ENCODE measurements at places on chromosomes 12 and 14. TPM values are rescaled to one million over a fixed set of nuclear protein-coding genes. Genes with fewer than 3 reads are reported as not detected.

Gene GYS2
- total RNA-seq: not detected

Gene TAS2R9
- total RNA-seq: not detected

Gene DYNLL1
- total RNA-seq: 585 TPM

Gene PSMD9
- 127 TPM for total RNA-seq

Gene RNF10
- 110 TPM for total RNA-seq

Gene GPRC5D
- not detected for total RNA-seq

Gene NPAS3
- 0.10 TPM for total RNA-seq

Gene TSPAN19
- total RNA-seq: not detected

Gene ISM2
- total RNA-seq: 0.07 TPM

Gene POLE2
- total RNA-seq: 19.9 TPM

Gene JDP2
- 13.5 TPM for total RNA-seq

Gene VWF
- 837 TPM for total RNA-seq

Gene BCL11B
- total RNA-seq: not detected

Gene CEP290
- 9.8 TPM for total RNA-seq

Gene CNTN1
- not detected for total RNA-seq

Gene AREL1
- total RNA-seq: 24.5 TPM

Gene RCOR1
- 10.2 TPM for total RNA-seq

Gene NEUROD4
- total RNA-seq: not detected

All from mammary microvascular endothelial cell (primary cell).